ENCODE measurements at places on chromosomes 4 and X.
A peak's percentile ranks its signal among the peaks of the same experiment; 100 is the strongest.

- no peak for DNase-seq
Measured at GRCh38 chrX:49876750-49877149, 2.5 kb upstream of the USP27X start.

DNA sequence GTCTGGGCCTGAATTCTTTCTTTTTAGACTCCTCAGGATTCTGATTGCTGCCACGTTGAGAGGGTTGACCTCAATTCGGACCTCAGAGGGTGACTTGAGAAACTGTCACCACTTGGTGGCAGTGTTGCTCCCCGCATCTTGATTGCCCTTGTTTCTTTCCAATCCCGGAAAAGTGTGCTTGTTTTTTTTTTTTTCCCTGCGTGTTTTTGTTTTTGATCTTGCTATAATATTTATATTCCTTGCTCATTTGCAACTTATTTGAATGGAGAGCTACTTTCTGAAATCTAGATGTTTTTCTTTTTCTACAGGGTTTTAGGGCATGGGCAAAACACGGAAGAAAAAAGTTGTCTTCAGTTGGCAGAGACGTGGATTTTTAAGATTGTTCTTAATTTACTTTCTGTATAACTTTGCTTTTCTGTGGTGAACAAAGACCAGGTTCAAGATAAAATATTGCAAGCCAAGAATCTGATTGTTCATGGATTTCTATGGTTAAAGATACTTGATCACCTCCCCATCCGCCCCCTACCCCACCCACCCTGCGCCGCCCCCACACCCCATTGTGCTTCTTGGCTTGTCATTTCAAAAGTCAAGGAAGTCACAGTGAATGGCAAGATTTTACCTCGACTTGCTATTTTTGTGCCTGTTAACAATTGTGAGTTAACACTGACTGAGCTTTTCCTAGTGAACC lies 102.0 kb downstream of the PTTG2 start:
- DNase-seq, result peak; percentile 86

GRCh38 chr4:141676087-141676670 lies 39.8 kb downstream of the IL15 start:
- DNase-seq, result no peak

DNA sequence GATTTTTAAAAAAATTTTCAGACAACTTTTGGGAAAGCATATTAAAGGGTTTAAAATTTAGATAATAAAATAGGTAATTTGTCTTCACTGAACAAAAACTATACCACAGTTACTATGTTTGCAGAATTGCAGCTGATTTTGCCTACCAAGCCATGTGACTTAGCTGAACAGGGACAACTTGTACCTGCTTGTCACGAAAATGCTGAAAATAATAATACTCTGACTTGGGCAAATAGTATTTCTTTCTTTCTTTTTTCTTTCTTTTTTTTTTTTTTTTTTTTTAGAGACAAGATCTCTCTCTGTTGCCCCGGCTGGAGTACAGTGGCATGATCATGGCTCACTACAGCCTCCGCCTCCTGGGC lies 225.2 kb upstream of the PPP1R2C start:
- DNase-seq, result no peak

GRCh38 chrX:8272821-8273220 lies 101.8 kb upstream of the VCX2 start:
- no peak for DNase-seq

DNA sequence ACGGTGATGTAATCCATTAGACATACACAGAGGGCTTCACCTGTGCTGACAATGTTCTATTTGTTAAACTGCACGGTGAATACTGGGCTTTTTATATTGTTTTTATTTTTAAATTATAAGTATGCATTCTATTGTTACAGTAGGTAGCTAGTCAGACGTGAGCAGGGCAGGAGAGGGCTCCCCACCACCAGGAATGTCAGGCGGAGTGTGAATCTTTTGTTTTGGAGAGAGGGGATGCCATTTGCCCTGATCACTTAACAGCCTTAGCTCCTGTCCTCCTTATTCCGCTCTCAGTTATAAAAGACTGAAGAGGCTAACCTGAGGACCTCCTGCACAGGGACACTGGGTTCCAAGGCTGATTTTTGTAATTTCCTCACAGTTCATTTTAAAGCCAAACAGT lies 151.6 kb upstream of the TAPT1 start:
- DNase-seq, result no peak

DNA sequence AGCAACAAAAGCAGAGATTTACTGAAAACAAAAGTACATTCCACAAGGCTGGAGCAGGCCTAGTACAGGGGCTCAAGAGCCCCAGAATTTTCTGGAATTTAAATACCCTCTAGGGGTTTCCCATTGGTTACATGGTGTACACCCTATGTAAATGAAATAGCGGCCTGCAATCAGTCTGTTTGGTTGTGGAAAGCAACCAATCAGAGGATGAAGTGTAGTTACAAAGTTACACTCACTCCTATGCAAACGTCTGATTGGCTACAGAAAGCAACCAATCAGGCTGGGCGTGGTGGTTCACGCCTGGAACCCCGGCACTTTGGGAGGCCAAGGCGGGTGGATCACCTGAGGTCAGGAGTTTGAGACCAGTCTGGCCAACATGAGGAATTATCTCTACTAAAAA lies 13.8 kb upstream of the TXLNG start:
- no peak for DNase-seq

DNA sequence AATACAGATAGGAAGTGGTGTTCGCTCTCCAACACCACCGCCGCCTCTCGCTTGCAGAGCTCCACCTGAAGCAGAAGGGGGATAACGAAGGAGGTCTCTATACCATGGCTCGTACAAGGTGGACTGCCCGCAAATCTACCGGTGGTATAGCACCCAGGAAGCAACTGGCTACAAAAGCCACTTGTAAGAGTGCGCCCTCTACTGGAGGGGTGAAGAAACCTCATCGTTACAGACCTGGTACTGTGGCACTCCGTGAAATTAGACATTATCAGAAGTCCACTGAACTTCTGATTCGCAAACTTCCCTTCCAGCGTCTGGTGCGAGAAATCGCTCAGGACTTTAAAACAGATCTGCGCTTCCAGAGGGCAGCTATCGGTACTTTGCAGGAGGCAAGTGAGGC lies 5.2 kb upstream of the BMP15 start:
- no peak for DNase-seq

GRCh38 chr4:139740121-139740520 lies 74.5 kb downstream of the MGST2 start:
- no peak for DNase-seq

GRCh38 chrX:4263030-4263803 lies 549.8 kb upstream of the PRKX start:
- no peak for DNase-seq

DNA sequence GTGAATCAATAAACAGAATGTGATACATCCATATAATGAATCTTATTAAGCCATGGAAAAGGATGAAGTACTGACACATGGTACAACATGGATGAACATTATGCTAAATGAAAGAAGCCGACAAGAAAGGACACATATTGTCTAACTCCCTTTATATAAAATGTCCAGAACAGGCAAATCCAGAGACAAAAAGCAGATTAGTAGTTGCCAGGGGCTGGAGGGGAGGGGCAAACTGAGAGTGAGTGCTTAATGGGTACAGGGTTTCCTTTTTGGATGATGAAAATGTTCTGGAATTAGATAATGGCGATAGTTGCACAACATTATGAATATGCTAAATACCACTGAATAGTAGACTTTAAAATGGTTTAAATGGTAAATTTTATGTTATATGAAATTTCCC lies 17.4 kb downstream of the ADGRG4 start:
- no peak for DNase-seq

DNA sequence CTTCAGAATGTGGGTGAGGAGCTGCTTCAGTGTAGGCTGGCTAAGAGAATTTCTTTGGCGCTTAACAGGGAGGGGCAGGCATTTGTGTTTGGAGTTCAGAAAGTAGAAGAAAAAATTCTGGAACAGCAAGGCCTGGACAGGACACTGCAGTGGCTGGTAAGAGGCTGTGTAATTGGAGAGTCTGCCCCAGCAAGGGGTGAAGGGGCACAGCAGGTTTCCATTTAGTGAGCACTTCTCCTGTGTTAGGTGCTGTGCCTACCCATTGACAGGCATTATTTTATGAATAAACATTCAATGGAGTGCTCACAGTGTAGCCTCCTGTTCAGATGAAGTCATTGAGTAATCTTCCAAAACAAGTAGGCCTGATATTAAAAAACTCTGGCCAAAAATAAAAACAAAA lies 10.7 kb upstream of the CPE start:
- DNase-seq, result no peak

- DNase-seq, result no peak
Measured at GRCh38 chr4:6489927-6490326, 17.5 kb upstream of the PPP2R2C start.

GRCh38 chr4:93216646-93217045 lies 611.9 kb upstream of the ATOH1 start:
- no peak for DNase-seq

DNA sequence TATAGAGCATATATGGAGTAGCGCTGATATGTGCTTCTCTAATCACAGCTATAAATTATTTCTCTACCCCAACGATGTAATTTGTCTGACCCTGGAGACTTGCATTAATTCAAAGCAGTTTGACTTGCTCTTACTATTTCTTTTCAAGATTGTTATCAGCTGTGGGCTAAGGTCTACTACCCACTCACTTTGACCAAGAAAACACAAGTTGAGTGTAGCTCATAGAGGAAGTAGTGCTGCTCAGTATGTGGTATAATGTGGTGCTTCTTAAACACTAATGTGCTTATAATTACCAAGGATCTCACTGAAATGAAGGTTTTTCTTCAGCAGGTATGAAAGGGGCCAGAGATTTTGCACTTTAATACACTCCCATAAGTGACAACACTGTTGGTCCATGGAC lies 70.1 kb downstream of the INPP4B start:
- DNase-seq, result no peak

DNA sequence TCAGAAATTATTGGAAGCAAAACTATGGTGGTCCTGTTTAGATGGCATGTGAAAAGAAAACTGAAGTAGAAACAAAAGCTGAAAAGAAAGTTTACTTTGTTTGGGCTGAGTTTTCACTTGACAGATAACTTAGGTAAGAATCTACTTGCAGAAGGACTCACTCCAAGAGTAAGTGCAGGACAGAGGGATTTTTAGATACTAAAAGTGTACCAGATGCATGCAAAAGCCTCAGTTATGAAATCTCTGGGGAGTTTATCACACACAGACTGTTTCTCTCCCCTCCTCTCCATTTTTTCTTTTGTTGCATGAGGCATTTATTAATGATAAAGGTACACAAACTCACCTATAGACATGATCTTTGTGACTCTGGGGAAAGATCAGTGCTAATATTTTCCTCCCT lies 127.5 kb upstream of the GIMD1 start:
- no peak for DNase-seq

- DNase-seq, result no peak
Measured at GRCh38 chrX:121733514-121733913, 686.1 kb downstream of the GLUD2 start.

- DNase-seq, result no peak
Measured at GRCh38 chr4:15936495-15936894, 2.0 kb downstream of the FGFBP1 start.

GRCh38 chrX:9759337-9759736 lies 6.3 kb downstream of the GPR143 start:
- no peak for DNase-seq

GRCh38 chr4:120526033-120526432 lies 396.5 kb downstream of the PRDM5 start:
- DNase-seq, result no peak

DNA sequence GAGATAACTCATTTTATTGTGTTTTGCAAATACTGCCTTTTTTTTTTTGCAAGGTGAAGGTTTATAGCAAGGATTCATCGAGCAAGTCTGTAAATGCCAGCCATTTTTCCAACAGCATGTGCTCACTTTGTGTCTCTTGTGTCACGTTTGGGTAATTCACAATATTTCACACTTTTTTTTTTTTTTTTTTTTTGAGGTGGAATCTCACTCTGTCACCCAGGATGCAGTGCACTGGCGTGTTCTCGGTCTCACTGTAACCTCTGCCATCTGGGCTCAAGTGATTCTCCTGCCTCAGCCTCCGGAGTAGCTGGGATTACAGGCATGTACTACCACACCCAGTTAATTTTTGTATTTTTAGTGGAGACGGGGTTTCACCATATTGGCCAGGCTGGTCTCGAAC lies 1.9 kb downstream of the RNF4 start:
- peak; percentile 4 for DNase-seq

- DNase-seq, result no peak
Measured at GRCh38 chr4:122249357-122249756, 97.2 kb downstream of the BLTP1 start.

- DNase-seq, result no peak
Measured at GRCh38 chrX:8971116-8971515, 62.8 kb downstream of the FAM9B start.

DNA sequence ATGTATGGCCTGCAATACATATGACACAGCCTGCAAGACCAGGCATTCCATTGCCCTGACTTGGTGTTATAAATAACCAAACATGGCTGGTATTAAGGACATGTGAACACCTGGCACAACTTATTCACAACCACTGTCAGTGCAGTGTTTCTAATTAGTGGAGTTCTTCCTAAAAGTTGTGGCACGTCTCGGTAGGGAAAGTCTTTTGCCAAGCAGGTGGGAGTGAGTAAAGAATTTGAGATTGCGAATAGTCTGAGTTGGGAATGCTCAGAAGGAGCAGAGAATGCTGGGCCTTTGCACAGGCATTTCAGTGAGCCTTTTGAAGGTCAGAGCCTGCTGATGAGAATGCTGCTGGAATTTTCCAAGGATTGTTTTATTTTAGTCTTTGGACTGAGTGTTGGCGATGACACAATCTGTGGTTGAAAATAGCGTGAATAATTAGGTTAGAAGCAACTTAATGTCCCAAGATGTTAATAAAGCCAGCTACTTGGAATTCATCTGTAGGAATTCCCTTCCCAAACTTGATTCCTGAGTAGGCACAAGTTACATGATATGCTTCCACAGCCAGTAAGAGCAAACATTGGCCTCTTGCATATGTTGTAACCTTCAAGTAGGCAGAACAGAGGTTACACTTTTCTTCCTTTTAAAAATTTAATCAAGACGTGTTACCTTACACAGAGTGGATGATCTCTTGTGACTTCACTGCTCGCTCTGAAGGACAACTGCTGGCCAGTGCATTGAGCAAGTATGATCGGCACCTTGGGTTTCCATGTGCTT lies 83.6 kb upstream of the PGRMC2 start:
- no peak for DNase-seq

GRCh38 chrX:40644821-40645358 lies 2.5 kb downstream of the CXorf38 start:
- DNase-seq, result no peak

GRCh38 chr4:60404027-60404426 lies 796.1 kb upstream of the ADGRL3 start:
- DNase-seq, result no peak

Data from aorta (tissue), 5 donors.